Activated naive CD4-positive, alpha-beta T cell treated with Interleukin-2 at 50 U/mL for 16 hours (primary cell): ENCODE measurements at places on chromosomes 7 and 10.
A peak's percentile ranks its signal among the peaks of the same experiment; 100 is the strongest.

- no peak for DNase-seq
Measured at GRCh38 chr10:72027498-72027897, 60.9 kb downstream of the SPOCK2 start.

- DNase-seq, result no peak
Measured at GRCh38 chr7:155163696-155164095, 93.6 kb downstream of the HTR5A start.

- no peak for DNase-seq
Measured at GRCh38 chr7:47383072-47383471, 198.8 kb downstream of the TNS3 start.

DNA sequence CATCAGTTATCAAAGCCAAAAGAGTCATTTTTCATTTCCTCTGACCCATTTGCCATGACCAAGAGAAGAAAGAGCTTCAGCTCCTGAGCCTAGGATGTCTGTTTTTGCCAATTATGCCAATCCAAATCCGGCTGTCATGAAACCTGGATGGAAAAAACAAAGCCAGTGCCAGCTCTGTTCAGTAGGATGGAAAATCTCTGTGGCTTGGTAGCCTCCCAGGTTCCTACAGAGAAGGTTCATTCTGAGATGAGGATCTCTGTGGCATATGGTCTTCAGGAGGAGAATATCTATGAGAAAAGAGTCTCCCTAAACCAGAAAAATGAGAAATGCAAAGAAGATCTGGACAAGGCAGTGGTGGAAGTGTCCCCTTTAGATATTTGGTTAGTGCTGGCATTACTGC lies 475.4 kb downstream of the CNTNAP2 start:
- DNase-seq, result no peak

- no peak for DNase-seq
Measured at GRCh38 chr10:17129741-17130140, at the start of gene CUBN. CUBN (minus strand) TSS chr10:17129811; CDS start chr10:17129765, 46 bp downstream.

DNA sequence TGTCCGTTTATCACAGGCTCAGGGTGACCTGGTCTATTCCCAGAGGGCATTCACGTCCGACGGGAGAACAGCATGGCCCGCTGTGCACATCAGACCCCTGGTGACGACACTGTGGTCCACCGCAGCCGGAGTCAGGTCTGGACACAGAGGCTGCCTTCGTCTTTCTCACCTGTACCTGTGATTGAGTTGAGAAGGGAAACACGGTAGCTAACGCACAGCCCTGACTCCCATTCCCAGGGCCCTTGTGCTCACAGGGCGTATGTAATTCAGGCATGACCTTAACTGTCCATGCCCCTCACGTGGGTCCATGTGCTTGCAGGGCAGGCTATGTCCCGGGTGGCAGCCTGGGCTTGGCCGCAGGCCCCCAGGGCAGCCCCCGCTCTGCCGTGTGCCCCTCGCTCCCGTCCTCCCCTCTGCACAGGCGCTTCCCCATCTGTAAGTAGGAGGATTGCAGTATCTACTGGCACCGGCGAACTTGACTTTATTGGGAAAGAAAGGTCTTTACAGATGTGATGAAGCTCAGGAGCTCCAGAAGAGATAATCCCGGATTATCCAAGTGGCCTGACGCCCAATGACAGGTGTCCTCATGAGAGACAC lies 221.3 kb upstream of the TCERG1L start:
- DNase-seq, result no peak

DNA sequence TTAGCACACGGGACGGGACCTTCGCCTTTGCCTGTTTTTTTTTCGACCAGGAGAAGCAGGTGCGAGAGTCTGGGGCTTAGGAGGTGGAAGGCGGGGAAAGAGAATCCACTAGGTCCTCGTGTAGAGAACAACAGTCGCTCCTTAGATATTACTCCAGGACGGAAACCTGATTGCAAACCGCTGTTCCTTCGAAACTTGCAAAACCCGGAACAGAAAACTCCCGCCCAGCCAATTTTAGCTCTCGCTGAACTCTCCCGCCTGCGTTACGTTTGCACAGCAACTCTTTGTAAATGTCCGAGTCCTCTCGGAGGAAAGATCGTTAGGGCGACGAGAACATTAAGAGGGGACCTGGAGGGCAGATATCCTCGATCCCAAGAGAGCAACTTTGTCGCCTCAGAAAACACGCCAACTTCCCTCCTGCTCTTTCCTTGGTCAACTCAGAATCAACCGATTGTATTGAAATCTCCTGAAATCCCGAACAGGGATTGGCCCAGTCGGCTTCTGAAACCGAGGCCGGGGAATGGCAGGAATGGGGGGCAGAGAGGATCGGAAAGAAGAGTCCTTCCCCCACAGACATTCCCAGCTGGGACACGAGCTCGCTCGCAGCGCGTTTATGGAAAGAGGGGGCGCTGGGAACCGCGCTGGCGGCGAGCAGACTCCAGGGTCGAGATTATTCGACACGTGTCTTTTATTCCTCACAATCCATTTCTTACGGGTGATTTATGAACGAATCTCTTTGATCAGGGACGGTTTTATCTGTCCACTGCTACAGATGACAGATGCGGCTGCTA lies 9.9 kb downstream of the TWIST1 start:
- no peak for DNase-seq

GRCh38 chr7:134584290-134584689 lies 35.4 kb downstream of the AKR1B15 start:
- no peak for DNase-seq

DNA sequence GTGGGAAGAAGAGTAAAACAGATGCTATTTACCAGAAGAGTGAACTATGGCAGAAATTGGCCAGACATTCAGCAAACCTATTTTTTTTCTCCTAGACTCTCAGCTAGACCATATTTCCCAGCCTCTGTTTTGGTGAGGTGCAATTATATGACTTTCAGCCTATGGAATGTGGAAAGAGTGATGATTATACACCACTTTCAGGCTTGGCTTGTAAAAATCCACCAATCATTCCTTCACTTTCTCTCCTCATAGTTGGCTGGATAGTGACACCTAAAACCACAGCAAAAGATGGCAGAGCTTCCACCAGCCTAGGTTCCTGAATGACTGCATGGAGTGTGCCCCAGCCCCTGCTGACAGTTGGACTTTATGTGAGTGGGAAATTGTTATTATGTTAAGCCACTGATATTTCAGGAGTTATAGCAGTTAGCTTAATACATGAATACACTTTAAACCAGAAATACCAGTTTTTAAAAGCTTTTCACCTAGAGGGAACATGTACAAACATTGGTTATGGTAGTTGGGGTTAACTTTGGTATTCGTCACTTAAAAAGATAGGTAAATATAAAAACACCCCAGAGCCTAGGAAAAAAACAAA lies 19.1 kb upstream of the TNKS2 start:
- no peak for DNase-seq

DNA sequence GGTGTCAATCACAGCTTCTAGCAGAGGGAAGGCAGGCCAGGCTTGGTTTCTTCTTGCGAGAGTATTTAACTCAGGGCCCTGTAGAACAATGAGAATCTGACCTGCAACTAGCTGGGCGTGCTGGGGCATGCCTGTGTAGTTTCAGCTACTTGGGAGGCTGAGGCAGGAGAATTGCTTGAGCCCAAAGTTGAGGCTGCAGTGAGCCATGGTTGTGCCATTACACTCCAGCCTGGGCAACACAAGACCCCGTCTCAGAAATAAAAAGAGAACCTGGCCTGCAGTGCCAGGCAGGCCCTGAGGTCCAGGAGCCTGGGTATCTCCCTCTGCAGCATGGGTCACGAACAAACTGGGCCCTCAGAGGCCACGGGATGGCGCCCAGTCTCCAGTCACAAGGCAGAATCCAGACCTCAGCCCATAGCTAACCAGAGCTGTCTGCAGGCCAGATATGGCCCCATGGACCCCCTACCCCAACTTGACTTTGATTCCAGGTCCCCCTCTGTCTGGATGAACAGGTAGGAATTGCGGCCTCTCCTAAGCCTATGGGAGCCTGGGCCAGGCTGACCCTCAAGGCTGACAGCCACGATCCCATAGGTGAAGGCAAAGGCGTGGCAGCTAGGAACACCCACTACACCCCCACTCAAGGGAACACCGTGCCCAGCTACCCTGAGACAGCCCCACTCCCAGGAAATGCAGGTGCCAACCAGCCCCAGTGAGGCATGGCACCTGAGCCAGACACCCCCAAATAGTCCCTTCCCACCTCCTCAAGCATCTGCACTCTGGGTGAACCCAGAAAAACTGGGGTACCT lies 102.7 kb upstream of the TNRC18 start:
- no peak for DNase-seq

DNA sequence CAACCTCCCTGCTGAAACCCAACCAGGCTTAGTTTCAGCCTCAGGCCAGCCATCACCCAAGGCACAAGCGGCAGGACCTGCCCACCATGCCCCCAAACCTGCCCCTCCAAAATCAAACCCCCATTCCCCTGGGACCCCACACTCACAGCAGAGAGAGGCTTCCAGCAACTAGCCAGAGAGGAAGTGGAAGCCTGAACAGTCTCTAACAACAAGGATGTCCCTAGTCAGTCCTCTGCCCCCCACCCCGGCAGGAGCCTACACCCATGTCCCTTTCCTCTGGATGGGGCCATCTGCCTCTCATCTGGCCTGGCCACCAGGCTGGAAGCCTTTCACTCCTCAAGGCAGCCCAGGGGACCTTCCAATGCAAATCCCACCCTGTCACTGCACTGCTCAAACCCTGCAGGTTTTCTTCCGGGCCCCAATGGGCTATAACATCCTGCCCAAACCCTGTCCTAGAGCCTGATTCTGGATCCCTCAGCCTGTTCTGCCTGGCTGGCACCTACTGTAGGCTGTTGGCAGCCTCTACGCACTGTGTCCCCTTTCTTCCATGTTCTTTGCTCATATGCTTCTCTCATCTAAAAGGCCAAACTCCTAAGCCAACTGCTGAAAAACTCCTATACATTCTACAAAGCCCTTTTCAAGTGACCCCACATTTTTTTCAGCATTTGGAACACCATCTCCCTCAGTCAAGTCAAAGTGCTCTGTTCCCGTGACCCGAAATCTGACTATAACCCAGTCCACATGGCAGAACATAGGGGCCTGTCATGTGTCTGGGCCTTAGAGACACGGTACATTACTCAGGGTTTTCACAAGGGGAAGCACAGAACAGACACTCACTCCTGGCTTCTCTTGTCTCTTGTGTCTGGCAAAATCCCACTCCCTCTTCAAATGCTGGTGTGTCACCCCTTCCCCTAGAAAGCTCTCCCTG lies 253.3 kb downstream of the TNS3 start:
- DNase-seq, result no peak

DNA sequence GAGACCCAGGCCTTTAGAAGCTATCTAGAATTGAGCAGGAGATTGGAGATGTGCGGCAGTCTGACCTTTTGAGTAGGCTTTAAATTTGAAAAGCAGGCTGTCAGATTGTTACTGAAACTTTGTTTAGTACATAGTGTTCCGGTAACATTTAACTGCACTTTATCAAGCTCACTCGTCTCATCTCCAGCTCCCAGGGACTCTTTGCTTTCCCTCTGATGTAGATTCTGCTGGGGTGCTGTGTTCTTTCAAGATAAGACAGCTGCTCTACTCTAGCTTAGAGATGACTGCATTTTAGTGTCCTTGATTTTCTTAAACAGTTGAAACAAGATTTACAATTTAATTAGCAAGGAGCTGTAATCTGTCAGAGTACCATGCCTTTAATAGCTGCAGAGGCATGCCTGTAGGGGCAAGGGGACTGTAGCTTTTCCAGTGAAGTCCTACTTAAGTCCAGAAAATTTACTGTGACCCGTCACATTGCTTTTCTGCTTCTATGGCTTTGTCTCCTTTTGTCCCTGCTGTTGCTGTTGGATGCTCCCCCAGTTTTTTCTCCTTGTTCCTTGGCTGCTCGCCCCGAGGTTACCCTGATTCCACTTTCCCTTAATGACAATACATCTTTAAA lies 56.4 kb upstream of the MTPN start:
- no peak for DNase-seq

DNA sequence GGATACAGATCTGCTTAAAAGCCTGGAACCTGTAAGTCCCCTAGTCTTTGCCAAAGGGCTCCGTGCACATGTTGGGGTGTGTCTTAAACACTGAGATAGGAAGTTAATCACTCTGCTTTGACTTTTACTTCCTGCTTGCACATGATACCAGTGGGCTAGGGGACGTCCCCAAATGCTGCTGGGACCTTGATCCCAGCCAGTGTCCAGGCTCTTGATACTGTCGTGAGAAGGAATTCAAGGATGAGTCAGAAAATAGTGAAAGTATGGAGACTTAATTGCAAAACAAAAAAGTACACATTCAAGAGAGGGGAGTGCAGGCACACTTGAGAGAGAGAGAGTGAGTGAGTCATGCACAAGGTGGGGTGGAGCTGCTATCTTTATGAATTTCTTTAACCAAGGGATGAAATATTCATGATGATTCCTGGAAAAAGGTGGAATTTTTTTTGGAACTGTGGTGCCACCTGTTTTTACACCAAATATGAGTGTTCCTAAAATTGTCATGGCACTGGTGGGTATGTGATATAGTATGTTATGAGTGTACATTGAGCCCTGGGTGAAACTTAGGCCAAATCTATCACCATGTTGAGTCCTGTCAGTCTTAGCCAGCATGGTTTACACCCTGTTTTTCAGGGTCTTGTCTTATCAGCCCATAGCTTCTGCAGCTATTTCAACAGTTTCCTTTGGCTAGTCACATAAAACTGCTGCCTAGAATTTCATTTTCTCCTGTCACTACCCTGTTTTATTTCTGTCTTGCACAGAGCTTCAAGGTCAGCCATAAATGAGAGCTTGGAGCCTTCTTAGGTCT lies 88.3 kb upstream of the CYP26C1 start:
- DNase-seq, result no peak

GRCh38 chr7:42035210-42035609 lies 201.8 kb downstream of the GLI3 start:
- DNase-seq, result no peak

DNA sequence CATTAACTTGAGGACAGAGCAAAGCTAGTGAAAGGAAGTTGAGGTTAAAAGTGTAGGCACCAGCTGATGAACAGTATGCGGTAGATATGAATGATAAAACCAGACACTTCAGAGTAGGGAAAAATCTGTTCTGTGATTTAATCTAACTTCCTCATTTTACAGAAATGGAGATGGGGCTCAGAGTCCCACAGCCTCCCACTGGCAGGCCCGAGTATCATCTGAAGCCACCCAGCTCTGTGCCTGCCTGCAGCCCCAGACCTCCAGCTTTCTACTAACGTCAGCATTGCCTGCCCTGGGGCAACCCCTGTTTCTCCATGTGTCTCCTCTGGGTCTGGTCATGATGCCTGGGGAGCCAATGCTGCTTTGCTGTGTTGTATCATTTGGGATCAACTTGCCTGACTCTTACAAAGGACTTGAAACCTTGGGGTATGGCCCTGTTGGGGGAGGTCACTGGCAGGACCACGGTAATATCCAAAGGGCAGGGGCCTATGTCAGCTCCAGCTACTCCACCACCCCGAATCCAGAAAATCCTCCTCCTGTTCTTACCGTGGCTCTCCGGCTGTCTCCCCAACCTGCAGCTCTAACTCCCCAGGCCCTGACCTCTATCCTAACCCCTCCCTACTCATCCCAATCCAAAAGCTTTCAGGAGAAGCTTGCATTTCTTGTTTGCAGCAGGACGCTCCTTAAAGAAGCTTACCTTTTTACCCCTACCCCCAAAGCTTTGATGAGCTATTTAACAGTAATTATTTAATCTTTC lies 56.2 kb upstream of the NPY start:
- peak; percentile 6 for DNase-seq

DNA sequence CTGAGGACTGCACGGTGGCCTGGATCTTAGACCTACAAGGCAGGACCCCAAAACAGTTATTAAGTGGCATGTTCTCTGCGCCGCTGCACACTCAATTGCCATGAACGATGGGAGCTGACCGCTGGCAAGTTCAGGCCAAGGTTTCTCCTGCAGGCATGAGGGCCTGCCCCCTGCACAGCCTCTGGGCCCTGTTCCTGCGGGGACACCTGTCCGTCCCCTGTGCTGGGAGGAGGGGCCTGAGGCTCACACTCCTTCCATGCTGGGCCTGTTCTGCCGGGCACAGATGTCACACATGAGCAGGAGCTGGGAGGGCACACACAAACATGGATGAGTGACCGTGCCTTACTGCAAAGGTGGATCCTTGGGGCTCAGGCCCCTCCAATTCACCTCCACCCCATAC lies 90.0 kb downstream of the PTPRN2 start:
- DNase-seq, result no peak
